Activated CD4-positive, CD25-positive, alpha-beta regulatory T cell treated with anti-CD3 and anti-CD28 coated beads, Interleukin-2, amount 50 U/mL, for 72 hours (primary cell): ENCODE measurements at places on chromosomes 2 and 18.
A peak's percentile ranks its signal among the peaks of the same experiment; 100 is the strongest.

DNA sequence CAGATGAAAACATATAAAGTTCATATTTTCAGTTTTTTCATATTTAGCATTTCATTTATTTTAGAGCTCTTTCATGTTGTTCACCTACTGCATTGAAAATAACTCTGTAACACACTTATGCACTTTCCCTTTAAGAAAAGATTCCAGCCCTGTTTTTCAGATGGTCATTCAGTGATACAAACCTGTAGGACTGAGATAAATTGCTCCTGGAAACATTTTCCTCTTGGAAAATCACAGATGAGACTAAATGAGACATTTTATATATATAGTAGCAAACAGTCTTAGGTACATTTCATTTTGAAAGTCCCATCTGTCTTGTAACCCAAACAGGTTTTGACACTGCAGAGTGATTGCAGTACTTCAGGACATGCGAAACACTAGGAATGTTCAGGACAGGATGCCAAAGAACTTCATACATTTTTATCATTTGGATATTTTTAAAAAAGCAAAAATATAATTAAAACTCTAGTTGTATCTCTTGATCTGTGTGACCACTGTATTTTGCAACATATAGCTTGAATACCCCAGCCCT, 412.4 kb downstream of the MTX2 start:
- DNase-seq: no peak

- DNase-seq: peak; percentile 45
Measured at GRCh38 chr2:96962567-96963203, 23.7 kb downstream of the FAM178B start.

DNA sequence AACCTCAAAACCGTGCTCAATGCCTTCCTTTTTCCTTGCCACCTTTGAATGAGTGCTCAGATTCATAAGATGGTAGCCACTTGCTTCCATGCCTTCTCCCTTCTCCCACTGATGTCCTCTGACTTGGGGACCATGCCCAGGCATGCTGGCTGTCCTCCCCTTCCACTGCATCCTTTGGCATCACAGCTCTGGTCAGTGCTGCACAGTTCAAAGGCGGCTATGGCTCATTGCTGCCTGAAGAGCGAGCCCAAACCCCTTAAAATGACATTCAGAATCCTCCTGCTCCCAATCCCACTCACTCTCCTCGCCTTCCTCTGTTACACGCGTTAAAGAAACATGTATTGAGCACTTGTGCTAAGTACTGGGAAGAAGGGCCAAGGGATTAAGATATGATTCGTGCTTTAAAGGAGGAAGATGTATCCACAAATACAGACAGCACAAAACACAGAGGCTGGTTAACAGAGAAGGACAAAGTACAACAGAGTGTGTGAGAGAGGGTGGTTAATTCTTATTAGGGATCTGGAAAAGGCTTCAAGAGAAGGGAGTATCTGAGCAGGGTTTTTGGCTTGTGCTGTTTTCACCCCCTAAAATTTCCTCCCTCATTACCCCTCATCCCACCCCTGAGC, 81.8 kb downstream of the CERKL start:
- DNase-seq: no peak

DNA sequence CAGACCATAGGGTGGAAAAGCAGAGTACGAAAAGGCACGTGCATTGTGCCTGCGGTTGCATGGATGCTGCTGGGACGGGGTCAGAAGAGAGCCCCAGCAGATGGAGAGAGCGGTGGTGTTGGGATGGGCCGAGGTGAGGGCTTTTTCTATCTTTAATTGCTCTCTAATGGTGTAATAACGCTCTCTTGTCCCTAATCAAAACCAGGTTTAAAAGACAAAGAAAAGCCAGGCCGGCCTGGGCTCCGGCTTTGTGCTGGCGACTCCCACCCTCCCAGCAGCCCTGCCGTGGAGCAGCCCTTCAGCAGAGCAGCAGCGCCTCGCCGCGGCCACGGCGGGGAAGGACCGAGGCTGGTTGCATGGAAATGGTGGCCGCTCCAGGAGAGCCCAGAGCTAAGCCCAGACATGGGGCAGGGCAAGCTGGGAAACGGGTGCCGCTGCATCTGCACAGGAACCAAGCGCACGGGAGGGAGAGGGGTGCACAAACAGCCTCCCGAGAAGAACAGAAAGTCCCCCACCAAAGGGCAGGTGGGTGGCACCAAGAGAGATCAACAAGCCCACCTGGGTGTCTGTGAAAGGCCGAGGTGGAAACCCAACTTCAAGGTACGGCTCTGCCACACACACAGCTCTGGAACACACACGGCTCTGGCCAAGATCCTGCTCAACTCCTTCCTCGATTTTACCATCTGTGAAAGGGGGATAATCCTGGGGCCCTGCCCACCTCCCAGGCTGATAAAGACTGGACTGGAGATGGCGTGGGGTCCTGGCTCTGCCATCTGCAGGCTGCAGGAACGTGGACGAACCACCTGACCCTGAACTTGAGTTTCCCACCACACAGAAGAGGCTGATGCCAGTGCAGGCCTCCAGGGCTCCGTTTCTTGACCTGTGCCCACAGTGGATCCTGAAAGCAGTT, 15.0 kb downstream of the HS1BP3 start:
- peak; percentile 63 for DNase-seq

GRCh38 chr2:42085706-42086487, 38.1 kb downstream of the PKDCC start:
- no peak for DNase-seq

GRCh38 chr2:30625701-30626100, 178.7 kb downstream of the LCLAT1 start:
- DNase-seq: no peak

DNA sequence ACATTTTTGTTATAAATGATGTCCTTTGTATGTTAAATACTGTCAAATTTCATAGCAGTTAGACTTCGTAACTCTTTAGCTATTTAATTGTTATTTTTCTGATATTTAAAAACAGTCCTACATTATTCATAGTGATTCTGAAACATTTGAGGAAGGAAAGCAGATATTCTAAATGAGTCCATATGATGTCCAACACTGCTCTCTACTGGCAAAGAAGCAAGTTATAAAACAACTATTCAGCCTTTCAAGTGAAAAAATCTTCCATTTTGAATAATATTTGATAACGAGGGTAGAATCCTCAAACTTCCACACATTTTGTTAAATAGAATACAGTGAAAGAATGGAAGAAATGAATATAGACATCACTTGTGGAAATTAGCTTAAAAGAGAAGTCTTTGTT, 220.8 kb downstream of the GULP1 start:
- DNase-seq: no peak

DNA sequence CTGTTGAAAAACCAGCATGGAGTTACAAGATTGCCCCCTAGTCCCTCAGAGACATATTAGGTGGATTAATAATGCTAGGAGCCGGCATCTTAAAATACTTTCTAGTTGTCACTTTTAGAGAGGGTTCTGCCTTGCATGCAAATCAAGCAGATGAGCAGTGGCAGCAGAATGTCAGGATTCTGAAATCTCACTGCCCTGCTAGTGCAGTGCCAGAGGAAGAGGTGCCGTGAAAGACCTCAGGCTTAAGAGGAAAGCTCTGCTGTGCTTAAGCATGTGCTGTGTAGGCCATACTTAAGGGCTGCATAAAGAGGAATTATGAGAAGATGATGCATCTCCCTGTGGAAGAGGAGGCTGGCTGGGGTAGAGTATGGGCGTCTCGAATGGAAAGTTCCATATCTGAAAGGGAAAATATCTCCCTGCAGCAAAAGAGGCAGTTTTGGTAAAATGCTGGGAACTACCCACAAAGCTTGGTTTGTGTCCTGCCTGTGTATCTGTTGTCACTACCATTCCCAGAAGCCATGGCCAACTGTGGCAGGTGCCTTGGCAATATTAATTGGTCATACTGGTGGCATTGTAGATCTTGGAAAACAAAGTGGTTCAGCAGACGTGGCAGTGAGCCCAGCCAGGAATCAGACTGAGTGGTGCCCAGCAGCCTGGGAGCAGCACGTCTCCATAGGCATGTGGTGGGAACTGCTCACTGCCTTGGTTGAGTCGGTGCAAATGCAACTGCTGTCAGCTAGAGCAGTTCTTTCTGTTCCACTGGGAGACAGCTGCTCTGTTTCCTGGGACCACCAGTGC, 131.9 kb downstream of the EVA1A start:
- no peak for DNase-seq

DNA sequence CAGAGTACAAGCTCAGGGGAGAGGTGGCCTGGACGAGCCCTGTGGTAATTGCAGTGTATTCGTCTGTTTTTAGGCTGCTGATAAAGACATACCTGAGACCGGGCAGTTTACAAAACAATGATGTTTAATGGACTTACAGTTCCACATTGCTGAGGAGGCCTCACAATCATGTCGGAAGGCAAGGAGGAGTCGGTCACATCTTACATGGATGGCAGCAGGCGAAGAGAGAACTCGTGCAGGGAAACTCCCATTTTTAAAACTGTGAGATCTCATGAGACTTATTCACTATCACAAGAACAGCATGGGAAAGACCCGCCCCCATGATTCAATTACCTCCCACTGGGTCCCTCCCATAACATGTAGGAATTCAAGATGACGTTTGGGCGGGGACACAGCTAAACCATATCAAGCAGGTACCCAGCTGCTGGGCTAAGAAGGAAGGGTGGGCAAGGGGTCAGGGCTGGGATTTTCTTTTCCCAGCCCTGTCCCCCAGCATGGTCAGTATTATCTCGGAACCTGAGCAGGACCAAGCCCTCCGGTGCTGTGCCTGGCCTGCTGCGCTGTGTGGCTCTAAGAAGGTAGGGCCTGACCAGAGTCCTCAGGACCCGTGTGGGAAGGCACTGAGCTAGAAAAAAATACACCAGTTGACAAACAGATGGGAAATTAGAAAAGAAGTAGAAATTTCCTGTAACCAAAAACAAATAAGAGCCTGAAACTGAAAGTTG, 78.6 kb upstream of the SH3BP4 start:
- DNase-seq: no peak

DNA sequence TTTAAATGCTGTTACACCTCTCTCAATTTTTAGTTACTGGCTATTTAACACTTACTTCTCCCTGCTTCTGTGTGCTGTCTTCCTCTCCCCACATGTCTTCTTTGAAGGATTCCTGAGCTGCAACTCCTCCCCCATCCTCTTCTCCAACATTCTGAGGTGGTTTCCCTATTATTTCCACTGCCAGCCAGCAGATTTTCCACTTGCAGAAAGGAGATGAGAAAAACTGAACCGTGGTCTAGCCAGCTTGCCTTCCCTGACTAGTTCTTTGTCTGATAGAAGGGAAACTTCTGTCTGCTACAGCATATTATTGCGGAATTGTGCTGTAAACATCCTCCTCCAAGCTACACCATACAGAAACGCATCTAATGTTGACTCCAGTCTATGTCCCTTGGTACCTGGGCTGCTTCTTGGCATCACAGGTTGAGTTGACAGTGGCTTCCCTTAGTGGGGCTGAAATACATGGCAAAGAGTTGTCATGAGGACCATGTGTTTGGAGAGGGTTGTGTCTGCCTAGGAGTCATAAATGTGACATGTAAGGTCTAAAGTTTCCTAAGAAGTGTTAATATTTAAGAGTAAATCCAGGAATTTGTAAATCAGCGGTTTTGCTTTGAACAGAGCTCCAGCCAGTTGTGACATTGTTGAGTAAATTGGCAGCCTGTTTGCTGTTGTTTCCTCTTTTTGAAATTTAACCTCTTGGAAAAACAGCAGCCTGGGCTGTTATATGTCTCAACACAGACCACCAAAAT, 68.3 kb upstream of the RND3 start:
- no peak for DNase-seq

DNA sequence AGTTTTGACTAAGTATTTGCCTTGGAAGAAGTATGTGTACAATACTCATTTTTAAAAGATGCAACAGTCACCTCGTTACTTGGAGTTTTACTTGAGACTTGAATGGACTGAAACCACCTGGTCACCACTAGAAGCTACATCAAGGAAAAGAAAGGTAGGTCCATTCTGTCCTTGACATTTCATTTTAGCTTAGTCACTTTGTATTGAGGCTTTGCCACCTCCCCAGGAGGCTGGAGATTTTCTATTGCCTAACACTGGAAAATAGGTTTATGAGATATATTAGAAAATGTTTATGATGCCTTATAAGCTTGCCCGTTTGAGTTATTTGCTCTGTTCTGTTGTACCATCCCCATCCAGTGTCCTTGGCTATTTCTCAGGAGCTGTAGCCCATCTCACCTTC, 107.9 kb upstream of the ETAA1 start:
- no peak for DNase-seq

- DNase-seq: no peak
Measured at GRCh38 chr2:38735999-38736320, 15.2 kb downstream of the SRSF7 start.
